ENCODE measurements at places on chromosomes 3 and 15.
A peak's percentile ranks its signal among the peaks of the same experiment; 100 is the strongest.

DNA sequence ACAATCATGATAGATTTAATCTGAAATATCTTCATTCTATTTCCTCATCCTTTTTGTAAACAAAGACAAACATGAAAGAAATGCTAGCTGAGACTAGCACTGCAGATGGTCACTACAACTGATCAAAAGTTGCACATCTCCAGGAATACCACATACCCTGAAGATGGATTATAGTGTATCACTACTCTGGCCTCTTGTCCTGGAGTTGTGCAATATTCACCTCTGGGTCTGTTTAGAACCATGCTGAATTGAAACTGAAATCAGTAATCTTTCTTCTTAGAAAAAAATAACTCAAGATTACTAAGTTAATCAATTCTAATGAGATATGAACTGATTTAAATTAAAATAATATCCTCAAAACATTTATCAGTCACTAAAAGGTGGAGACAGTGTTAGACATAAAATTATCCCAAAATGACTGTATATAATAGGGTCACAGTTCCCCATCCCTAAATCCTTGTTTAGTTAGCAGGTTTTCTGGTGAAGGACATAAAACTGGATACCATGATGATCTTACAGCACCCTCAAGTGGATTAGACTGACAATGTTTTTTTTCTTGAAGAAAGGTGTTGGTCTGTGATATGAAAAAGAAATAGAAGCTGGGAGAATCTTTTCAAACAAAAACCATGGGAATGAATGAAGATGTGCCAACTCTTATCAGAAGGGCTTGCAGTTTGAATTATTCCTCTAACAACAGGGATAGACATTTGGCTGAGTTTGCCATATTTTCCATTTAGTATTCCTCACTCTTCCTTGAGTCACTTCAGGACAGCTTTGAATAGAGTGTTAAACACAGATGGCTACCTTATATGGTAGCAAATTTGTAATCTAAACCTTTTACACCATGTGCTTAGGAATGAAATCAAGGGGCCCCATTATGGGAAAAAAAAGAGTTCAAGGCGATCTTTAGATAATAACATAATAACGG is 7.1 kb upstream of the TTC14 start:
- DNase-seq: peak; percentile 35

GRCh38 chr15:68719672-68720071 is 101.0 kb downstream of the ANP32A start:
- no peak for DNase-seq

DNA sequence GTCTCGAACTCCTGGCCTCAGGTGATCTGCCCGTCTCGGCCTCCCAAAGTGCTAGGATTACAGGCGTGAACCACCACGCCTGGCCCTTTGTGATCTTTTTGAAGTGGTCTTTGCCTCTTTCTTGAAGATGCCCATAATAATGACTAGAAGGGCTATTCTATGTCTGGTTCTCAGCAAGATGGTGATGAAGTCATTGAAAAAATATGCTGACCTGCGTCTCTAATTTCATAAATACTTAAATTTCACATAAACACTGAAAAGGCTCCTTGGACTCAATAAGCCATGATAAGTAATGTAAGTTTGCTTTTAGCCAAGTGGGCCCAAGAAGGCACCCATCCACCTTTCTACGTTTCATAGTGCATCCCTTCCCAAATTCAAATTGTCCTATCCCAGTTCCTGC is 775 bp upstream of the MAPK6 start:
- no peak for DNase-seq

- DNase-seq: no peak
Measured at GRCh38 chr3:55165704-55166405, 238.0 kb upstream of the LRTM1 start.

DNA sequence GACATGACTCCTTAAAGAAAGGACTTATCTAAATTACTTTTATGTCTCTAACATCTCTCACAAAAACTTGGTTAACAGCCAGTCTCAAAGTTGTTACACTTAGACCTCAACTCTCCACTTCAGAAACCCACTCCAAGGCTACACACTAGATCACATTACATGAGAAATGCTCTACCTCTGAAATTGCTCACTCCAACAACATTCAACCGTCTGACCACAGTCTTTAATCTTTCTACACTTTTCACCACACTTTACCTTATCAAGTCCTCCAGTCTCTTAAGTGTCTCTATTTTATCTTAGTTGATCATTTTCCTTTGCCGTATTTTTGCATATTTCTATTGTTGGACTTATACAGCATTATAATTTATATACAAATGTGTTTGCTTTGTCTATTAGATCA is 5.8 kb downstream of the SLC12A6 start:
- DNase-seq: peak; percentile 95

DNA sequence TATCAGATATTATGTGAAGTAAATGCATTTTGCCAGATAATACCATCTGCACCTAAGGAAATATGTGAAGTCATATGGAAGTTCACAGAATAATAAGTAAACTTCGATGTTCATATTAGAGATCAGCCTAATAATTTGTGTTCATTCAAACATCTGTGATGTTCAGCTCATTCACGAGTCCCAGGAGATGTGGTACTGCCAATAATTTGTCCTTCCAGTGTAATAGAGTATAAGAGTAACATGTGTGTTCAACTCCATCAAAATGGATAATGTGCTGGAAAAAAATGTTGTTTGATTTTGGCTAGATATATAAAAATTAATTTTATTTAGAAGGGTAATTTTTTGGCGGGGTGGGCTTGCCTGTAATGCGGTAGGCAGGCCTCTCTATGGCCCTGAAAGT is 75.4 kb upstream of the ARL6 start:
- no peak for DNase-seq

DNA sequence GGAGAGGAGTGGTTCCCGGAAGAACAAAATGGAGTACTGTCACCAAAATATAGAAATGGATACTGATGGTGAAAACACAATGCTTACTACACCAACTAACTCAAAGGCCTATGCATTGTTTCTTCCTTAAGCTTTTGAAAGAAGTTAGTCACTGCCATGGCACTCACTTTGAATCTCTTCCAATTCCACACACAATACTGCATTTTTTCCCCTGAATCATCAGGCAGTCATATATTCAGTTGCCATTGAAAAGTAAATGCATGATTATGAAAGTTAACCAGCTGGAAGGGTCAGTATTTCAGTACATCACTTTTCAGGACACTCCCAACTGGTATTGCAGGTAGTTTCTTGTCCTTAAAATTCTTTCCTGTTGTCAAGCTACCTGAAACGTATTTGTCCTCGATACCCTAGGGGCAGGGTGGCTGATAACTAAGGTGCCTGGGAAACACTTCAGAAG is 9.0 kb upstream of the LRRFIP2 start:
- DNase-seq: no peak

DNA sequence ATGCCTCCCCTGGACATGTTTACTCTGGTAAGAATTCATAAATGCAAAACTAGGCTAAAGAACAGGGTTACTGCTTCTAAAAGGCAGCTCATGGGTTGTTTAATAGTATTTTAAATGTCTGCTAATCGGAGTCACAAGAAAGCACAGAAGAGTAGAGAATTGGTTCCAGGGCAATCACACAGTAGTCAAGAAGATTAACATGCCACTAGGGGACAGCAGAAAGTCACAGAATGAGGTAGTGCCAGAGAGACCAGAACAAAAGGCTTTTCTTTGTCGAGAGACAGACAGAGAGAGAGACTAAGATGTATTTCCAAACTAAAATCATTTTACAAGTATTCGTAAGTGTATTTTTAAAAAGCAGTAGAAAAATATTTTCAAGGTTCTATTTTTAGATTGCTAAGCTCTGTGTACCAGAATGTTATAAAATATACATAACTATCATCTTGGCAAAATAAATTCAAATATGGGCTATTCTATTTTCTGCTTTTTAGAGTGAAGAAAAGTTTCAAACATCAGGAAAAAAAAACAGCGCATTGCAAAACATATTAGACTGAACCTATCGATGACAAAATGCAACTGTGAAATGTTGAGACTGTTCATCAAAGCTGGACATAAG is 78.3 kb upstream of the CDIN1 start:
- peak; percentile 54 for DNase-seq

GRCh38 chr3:172701751-172702150 is 9.1 kb downstream of the NCEH1 start:
- DNase-seq: peak; percentile 28

DNA sequence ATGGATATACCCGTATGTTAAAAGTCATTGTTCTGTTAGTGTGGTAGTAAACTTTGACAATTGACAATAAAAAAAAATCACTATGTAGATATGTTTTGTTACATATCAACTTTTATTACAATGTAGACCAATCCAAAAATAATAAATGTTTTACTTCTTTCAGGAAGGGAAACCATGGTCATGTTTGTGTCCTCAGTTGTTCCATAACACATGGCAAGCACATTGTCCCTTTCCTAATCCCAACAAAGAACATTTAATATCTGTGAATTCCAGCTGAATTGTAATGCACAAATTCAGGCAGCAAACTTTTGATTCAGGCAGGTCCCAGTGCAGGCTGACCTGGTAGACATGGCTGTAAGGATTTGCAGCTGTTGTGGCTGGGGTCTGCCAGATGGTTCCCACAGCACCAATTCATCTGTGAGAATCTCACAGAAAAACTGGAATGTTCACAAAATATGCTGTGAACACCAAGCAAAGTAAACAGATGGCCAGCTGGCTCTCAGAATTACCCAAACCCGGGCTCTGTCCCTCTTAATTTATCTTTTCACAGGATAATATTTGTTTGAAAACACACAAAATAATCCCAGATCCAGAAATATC is 1.9 kb upstream of the SPG21 start:
- no peak for DNase-seq

GRCh38 chr3:147507638-147508286 is 98.6 kb downstream of the ZIC1 start:
- DNase-seq: no peak

DNA sequence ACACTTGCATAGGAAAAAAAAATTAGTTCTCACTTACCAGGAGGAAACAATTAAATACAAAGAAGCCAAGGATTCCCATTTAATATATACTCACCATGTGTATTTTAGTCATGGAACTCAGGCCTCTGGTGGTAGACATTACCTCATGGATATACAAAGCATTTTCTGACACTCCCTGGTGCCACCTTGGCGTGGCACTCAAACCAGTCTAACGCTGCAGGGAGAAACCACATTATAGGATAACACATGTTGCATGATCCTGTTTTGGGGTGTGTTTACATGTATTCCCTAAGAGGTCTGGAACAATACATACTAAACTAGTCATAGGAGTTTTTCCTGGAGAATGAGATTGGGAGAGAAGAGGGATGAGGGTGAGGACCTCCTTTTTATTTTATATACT is 5.9 kb upstream of the RTF1 start:
- no peak for DNase-seq

DNA sequence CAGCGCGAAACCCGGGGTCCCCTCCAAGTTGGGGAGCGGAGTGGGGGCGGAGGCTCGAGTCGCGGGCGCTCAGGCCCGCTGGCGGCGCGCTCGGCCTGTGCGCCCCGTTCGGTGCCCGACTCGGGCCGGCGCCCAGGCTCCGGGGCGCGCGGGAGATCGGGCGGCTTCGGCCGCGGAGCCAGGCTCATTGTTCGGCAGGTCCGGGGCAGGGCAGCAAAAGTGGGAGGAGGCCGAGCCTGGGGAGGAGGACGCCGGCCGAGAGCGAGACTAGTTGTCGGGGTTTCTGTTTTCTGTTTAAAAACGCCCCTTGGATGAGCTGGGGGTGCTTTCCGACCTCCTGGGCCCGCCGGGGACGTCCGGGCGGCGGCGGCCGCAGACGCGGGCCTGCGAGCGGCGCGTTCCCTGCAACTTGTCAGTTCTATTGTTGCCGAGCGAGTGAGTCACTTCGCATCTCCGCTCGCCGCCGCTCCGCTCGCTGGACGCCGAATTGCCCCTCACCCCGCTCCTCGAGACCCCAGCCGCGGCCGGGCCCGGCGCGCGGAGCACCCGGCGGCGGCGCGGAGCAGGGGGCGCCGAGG is 676 bp downstream of the TCF12 start:
- DNase-seq: peak; percentile 41

DNA sequence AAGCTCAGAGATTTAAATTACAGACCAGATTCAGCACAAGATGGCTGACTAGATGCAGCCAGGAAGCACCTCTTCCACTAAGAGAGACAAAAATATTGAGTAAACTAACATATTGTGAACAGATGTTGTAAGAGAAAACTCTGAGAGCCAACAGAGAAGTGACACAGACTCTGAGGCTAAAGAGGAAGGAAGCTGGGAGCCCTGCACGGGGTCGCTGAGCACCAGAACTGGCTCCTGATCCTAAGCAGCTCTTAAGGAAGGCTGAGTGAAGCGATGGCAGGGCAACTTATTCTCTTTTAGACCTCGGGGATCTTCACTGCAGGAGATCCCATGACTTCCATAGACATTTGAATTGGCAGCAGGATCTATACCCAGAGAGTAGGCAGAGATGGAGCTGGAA is 578.0 kb upstream of the GRM7 start:
- DNase-seq: no peak

- DNase-seq: no peak
Measured at GRCh38 chr3:114861666-114862065, 285.4 kb downstream of the ZBTB20 start.

Data from hematopoietic multipotent progenitor cell treated with erythropoietin and hydrocortisone succinate and interleukin-3 and kit ligand, for 8 days (in vitro differentiated cells).